Femur (tissue), 1 donor: ENCODE measurements at places on chromosomes 16 and 17.

DNA sequence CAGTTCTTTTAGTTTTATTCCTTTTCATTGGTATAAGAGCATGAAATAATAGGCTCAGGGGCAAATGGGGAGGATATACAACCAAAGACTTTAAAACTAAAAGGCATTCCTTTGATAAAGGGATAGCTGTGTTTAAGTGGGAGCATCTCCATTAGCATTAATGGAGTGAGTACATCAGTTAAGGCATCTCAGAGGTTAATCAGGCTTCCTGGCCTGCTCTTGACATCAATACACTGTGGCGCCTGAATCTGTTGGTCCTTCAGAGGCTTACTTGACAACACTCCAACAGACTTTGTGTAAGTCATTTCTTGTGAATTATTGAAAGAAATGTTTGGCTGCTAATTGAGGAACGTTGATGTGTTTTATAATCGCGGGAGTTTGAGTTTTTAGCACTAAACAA lies 230.7 kb downstream of the BCAS3 start:
- no peak for DNase-seq

DNA sequence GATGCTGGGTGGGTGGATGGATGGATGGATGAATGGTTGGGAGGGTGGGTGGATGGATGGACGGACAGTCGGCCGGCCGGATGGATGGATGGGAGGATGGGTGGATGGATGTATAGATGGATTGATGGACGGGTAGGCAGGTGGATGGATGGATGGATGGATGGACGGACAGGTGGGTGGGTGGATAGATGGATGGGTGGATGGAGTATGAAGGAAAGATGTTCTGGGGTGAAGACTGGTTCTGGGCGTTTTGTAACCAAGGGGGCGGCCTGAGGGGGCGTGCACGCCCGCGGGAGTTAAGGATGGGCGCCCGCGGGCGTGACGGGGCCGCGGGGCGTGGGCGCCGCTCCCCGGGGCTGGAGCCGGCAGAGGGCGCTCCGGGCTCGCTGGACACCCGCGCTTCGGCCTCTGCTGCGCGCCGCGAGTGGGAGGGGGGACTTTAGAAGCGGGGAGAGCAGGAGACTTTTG lies at the start of gene NECAB2:
Gene NECAB2 (plus strand): TSS at position 407 of the 468 bp plus-strand sequence. CDS start 405 bp downstream, outside the sequence.
- DNase-seq = peak; percentile 58

DNA sequence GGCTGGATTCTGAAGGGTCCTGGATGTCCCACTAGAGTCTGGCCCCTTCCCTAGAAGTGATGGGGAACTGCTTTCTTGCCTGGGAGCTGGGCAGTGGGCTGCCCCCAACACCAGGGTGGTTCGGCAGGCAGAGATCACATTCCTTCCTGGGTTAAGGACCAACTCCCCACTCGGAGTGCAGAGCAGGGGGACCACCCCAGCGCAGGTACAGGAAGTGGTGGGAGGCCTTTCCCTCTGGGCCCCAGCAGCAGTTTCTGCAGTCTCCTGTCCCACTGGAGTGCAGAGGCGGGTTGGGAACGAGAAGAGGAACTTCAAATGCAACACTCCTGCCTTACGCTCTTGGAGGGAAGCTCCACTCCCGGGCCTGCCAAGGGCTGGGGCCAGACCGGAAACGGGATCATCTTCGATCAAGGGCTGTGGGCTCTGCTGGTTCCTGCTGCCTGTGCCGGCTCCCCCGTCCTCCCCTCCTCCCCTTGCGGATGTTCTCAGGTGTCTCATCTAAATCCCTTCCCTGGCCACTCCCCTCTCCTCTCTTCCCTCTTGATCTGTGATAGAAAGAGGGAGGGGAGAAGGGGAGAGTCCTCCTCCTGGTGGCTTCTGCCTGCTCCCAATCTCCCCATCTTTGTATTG lies 9.0 kb upstream of the NGFR start:
- peak; percentile 74 for DNase-seq

- peak; percentile 79 for DNase-seq
Measured at GRCh38 chr16:73794994-73795393, 501.6 kb upstream of the PSMD7 start.

DNA sequence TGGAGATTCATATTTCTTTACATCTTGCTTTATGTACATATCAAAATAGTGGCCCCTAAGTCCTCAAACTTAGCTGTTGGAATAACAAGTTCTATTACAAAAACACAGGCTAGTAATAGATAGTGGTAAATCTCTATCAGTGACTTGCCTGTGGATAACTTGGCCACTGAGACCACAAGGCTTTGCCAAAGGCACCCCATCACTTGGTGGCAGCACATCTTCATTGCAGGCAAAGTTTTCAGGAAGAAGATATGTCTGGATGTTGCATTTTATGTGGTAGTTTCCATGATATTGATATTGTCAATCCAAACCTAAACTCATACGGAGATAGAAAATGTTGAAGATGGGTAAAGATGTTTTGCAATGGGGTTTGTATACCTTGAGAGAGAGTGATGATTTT lies 58.5 kb downstream of the KNOP1 start:
- no peak for DNase-seq

- DNase-seq = no peak
Measured at GRCh38 chr17:17466511-17466910, 10.3 kb upstream of the MED9 start.

DNA sequence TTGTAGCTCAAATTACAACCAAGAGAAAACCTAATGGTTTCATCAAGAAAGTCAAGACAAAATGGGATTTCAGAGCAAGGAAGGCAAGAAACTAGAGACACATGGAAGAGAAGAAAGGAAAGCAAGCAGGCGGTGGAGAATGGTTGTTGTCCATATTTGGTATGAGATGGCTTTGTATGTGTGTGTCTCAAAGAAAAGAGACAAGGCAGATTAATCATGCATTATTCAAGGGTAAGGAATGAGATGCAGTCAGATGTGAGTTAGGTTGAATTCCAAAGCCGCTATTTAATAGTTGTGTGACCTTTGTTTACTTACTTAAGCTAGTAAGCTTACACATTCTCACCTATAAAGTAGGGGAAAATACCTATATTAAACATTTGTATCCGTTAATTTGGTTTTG lies 1029.6 kb downstream of the CDH11 start:
- no peak for DNase-seq

DNA sequence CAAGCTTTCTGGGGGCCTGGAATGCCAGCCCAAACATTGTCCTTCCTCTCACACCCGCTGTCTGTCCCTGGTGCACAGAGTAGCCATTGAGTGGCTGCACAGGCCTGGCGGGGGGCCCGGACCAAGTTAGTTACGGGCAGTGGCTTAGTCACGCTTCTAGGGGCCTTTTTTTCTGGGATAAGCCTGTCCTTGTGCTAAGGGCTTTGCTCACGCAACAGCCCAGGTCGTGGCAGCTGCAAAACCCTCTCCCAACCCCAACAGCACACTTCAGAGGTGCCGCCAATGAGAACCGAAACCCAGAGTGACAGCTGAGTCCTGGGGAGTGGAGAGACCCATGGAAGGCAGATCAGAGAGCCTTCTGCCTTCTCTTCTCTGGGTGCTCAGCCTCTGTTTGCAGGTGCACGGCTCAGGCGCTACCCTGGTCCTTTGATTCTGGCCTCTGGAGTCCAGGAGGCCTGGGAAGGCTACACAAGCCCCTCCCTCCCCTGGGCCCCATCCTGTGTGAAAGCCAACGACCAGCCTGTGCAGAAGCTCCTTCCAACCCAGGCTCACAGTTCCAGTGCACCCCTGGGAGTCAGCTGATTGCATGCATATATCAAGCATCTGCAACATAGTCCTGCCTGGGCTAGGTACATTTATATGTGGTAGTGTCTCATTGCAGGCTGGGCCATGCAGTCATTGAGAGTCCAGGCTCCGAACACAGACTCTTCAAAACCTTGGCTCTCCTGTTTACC lies 9.1 kb downstream of the WSCD1 start:
- DNase-seq = peak; percentile 71

GRCh38 chr17:6101706-6102105 lies 31.5 kb downstream of the WSCD1 start:
- peak; percentile 8 for DNase-seq

DNA sequence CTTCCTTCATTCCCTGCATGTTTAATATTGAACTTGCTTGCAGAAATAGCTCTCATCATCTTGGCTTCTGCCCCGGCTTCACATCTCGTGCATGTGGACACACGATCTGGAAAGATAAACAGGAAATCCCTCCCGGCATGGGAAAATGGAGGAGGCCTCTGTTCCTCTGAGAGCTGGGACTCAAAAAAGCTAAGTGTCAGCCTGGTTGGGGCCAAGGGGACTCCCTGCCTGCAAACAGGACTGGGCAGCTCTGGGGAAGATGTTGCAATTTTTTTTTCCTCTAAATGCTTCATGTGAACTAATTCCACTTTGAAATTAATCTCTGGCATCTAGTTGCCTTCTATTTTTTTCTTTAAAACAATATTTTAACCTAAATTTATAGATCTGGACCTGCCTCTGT lies 24.8 kb downstream of the ITPRIPL2 start:
- DNase-seq = peak; percentile 68

DNA sequence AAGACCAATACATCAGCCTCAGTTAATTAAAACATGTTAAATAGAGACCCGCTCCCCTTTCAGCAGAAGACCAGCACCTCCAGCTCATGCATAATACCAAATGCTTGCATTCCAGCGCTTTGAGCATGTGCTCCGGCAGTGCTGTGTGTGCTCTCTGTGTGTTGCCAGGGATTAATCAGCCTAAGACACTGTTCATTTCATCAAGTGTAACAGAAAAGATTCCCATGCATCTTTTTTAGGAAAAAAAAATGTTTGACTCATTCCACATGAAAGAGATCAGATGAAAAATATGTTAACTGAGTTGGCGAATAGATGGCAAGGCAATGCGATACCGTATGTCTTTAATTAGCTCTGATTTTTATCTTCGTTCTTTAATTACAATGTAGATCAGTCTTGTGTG lies 187.6 kb downstream of the RPTOR start:
- no peak for DNase-seq

DNA sequence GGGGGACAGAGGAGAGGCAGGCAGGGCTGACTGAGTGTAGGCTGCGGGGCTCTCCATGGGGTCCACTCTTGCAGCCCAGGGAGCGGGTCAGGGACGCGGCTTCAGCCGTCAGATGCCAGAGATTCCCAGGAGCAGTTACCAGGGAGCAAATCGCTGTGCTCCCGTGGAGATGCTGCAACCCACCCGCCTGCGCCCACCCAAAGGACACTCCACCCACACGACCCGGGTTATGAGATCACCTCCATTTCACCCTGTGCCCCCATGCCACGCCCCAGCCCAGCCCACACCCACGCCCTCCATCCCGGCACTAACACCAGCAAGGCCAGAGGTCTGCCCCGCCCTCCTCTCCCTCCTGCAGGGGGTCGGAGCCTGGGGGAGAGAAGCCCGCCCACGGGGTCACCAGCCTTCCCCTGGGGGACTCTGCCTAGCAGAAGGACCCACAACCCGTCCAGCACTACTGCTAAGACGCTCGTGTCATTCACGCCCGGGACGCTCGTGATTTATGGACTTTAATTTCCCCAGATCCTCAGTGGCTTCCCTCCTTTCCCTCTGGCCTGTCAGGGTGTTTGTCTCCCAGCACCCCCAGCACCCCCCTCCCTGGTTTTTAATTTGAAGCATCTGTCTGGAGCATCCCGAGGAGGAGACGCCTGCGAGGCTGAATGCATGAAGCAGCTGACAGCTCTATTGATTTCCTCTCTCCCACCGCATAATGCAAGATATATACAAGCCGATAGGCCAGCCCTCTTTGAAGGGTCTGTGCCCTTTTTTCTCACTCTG lies 6.7 kb upstream of the RPL38 start:
- no peak for DNase-seq

- DNase-seq = no peak
Measured at GRCh38 chr17:45104907-45105624, 27.2 kb downstream of the PLCD3 start.

GRCh38 chr17:6488008-6488539 lies 43.8 kb downstream of the PIMREG start:
- no peak for DNase-seq

- DNase-seq = no peak
Measured at GRCh38 chr16:48451323-48451722, 66.1 kb upstream of the SIAH1 start.

DNA sequence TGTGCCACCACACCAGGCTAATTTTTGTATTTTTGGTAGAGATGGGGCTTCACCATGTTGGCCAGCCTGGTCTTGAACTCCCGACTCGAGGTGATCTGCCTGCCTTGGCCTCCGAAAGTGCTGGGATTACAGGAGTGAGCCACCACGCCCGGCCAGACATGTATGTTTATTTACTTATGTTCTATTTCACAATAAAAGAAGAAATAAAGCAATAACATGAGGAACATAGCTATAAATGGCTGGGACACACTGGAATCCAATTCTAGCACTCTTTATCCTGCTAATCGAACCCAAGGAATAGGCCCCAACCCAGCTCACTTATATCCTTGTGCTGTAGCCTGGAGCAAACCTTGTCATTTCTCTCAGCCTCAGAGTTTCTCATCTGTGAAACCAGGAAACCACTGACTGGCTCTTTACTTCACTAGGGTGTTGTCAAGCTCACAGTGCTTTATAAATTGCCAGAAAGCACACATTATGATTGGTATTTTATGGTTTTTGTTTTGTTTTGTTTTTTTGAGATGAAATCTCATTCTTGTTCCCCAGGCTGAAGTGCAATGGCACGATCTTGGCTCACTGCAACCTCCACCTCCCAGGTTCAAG lies 4.3 kb upstream of the ODAD4 start:
- DNase-seq = no peak

- peak; percentile 82 for DNase-seq
Measured at GRCh38 chr17:75827308-75828075, 16.7 kb downstream of the UNC13D start.

- DNase-seq = no peak
Measured at GRCh38 chr17:56499799-56500388, 93.6 kb upstream of the NOG start.

- peak; percentile 96 for DNase-seq
Measured at GRCh38 chr16:2867987-2868789, 10.2 kb upstream of the PRSS22 start.

DNA sequence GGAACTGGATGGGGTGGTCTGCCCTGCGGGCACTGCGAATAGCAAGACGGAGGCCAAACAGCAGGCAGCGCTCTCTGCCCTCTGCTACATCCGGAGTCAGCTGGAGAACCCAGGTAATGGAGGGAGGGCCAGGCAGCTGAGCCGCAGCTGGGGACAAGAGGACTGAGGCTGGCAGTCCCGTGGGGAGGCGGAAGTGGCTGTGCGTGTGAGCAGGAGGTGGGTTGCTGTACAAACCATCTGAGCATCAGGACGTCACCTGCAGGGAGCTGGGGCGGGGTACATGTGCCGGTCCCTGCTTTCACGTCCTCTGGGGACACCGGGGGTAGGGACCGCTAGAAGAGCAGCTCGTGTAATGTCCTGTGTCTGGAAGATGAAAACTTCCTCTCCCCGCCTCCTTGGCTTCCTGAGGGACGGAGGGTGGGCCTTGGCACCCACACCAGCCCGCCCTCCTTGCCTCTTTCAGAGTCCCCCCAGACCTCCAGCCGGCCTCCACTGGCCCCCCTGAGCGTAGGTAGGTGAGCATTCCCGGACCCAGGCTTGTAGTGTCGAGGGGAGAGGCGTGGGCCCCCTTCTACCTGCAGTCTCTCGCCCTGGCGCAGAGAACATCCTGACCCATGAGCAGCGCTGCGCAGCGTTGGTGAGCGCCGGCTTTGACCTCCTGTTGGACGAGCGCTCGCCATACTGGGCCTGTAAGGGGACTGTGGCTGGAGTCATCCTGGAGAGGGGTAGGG lies 3.7 kb downstream of the ADAD2 start:
- no peak for DNase-seq

- DNase-seq = no peak
Measured at GRCh38 chr17:28324267-28324745, 5.3 kb downstream of the TMEM97 start.

- no peak for DNase-seq
Measured at GRCh38 chr17:67262435-67263117, 17.6 kb upstream of the HELZ start.
